ENCODE measurements at places on chromosomes 3 and 15.

DNA sequence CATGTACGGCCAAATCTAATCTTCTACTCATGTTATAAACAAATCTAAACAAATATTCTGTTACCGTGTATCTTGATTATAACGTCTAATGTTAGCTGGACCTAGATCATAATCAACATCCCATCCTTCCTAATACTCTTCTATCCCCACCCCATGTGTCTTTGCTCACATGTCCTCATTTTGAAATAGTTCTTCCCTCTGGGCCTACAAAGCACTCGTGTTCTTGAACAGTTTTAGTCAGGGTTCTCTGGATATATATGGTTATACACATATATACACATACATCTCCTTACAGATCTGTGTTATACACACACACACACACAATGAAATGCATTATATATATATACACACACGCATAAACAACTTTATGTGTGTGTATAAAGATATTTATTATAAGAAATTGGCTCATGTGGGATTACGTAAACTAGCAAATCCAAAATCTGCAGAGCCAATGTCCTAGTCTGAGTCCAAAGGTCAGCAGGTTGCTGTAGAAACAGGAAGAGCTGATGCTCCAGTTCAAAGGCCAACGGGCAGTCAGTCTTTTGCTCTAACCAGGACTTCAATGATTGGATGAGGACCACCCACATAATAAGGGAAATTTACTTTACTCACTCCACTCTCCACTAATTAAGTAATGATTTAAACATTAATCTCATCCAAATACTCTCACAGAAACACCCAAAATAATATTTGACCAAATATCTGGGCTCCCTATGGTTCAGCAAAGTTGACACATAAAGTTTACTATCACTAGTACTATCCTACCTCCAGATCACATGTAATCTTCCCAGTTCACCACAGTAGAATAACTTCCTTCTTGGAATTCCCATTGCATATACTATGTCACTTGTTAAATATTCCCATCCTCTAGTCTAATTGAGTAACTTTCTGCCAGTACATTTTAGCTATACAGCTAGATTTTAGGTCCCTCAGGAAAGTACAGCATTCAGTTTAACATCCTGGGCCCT, 450.0 kb downstream of the ROBO1 start:
- peak; percentile 67 for DNase-seq

DNA sequence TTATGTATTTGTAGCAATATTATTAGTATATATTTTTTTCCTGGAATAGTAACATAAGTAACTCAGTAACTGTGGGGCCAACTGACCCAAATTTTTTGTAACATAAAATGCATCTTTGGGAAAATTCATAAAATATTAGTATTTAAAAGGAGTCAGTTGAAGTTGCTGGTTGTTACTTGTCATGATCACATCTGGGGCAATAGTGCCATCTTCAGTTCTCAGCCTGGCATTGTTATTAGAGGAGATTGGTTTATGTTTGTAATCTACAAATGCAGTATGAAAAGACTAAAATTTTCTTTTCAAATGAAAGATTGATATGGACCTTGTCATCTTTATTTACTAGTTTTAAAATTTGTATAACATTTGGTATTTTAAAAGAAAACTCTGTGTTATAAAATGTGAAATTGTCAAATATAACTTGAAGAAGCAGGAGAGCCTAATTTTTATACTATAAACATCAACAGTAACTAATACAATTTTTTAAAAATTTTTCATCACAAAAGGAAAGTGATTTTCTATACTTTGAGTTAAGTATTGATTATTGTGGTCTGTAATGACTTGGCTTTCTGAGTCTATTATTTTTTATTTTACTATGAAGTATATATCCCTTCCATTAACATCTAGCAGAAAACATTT, 38.8 kb upstream of the MLF1 start:
- no peak for DNase-seq

DNA sequence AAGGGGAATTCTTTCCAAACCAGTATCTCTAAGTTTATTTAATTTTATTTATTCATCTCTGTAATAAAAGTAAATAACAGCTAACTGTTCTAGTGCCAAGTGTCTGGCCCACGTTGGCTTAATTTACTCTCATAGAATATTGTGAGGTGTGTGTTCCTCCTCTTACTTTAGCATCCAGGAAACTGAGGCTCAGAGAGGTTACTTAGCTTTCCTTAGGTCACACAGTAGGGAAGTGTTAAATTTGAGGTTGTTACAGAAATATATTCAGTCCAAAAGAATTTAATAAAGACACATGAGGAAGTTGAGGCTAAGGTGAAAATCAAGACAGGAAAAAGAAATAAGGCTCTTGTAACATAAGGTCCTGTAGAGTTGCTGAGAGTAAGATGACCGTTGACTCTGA, 84.4 kb upstream of the MRPS22 start:
- no peak for DNase-seq

DNA sequence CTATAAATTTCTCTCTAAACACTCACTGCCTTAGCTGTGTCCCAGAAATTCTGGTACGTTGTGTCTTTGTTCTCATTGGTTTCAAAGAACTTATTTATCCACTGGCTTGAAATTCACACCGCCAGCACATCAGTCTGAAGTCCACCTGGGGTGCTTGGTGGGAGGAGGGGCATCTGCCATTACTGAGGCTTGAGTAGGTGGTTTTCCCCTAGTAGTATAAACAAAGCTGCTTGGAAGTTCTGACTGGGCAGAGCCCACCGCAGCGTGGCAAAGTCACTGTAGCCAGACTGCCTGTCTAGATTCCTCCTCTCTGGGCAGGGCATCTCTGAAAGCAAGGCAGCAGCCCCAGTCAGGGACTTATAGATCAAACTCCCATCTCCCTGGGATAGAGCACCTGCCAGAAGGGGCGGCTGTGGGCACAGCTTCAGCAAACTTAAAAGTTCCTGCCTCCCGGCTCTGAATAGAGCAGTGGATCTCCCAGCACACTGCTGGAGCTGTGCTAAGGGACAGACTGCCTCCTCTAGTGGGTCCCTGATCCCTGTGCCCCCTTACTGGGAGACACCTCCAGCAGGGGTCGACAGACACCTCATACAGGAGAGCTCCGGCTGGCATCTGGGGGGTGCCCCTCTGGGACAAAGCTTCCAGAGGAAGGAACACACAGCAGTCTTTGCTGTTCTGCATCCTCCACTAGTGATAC, 114.1 kb downstream of the SUCLG2 start:
- DNase-seq = peak; percentile 79

DNA sequence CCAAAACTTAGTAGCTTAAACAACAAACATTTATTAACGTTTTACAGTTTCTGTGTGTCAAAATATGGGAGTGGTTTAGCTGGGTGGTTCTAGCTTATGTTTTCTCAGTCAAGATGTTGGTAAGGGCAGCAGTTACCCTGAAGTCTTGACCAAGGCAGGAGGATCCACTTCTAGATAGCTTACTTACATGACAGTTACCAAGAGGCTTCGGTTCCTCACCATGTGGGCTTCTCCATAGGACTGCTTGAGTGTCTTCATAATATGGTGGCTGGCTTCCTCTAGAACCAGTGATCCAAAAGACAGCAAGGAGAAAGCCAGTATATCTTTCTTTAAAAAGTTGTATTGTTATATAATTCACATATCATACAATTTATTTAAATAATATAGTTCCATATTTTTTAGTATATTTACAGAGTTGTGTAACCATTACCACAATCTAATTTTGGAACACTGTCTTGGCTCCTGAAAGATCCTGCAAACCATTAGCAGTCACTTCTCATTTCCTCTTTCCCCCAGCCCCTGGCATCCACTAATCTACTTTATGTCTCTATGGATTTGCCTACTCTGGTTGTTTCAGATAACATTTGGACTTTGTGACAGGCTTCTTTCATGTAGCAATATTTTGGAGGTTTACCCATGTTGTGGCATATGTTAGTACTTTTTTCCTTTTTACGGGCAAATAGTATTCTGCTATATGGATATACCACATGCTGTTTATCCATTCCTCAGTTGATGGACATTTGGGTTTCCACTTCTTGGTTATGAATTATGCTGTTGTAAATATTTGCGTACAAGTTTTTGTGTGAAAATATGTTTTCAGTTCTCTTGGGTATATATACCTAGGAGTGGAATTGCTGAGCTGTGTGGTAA, 33.3 kb downstream of the MAPK6 start:
- DNase-seq = no peak

DNA sequence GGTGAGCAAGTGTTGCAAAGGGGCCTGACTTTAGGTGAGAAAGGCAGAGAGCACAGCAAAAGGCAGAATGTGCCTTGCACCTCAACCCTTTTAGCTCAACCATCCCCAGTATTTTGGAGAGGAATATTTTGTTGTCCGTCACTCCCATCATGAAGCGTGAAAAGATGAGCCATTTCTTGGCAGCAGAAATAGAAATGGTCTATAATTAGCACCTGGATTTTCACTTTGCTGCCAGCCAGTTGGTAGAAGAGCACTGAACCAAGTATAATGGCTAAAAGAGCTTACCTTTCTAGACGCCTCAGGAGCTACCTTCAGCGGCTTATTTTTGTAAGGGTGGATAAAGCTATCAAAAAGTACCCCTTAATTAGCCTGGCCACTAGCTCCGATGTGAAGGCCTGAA, 406.7 kb downstream of the OCA2 start:
- DNase-seq = no peak

GRCh38 chr15:45149060-45149459, 19.3 kb downstream of the DUOX1 start:
- DNase-seq = no peak
